ENCODE measurements at places on chromosomes 7 and 10.

- no peak for DNase-seq
Observed at GRCh38 chr7:118239014-118239413, 14.5 kb downstream of the ANKRD7 start.

- no peak for DNase-seq
Observed at GRCh38 chr7:87872346-87872745, 3.8 kb downstream of the SLC25A40 start.

DNA sequence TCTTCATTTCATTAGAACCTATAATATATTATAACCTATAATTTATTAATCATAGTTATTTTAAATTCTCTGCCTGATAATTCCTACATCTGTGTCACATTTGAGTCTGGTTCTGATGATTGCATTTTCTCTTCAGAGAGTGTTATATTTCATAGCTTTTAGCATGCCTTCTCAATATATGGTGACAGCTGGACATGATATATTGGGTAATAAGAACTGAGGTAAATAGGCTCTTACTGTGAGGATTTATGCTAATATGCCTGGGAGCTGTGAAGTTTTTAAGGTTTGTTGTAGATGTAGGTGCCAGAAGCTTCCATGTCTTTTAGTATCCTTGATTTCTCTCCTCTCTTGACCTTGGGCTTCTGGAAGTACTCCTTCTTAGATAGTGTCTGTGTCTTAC, 325.9 kb upstream of the SEMA3D start:
- DNase-seq: no peak

- DNase-seq: no peak
Observed at GRCh38 chr7:30556840-30557239, 37.8 kb upstream of the GARS1 start.

DNA sequence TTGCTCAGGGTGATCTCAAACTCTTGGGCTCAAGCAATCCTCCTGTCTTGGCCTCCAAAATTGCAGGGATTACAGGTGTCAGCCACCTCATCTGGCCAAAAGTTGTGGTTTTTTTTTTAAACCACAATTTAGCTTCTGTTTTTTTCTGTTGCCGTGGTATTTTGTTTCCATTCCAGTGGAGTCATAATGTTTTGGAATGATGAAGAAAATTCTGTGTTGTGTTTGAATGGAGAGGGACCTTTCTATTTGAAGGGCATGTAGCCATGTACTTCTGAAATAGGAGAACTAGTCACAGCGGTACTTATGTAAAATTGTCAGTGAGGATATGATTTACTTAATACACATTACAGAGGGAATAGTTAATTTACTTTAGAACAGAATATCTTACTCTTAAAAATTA, 201.3 kb downstream of the ARL4A start:
- no peak for DNase-seq

All from retinal pigment epithelial cell (primary cell).